Ovary (tissue), 10 donors: ENCODE measurements at places on chromosomes 3 and 15. TPM values are rescaled to one million over a fixed set of nuclear protein-coding genes. Genes with fewer than 3 reads are reported as not detected.

PP2D1 gene
- polyA plus RNA-seq = not detected

OR5H14 gene
- not detected for polyA plus RNA-seq

LOXL1 gene
- polyA plus RNA-seq = 17.0 TPM

TMEM212 gene
- not detected for polyA plus RNA-seq

- DNase-seq = no peak
These were observed 104.6 kb downstream of the IL1RAP start for GRCh38 chr3:190618330-190619030.

GRCh38 chr3:101624857-101625256 lies 50.9 kb downstream of the PCNP start:
- no peak for DNase-seq

DNA sequence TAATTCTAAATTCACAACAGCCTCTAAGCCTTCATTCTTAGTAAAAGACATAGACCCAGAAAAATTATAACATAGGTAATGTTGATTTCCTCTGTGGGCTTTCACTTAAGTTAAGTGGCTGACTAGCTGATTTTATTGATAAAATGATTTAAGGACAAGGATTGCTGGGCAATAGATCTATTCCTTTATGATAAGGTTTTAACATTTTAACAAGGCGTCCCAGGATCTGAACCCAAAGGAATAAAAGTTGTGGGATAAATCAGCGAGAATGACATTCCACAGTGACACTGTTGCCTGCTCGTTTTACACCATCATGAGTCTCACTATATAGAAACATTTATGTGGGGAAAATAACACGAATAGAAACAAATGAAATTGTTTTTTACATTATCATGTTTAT lies 1151.0 kb downstream of the ZPLD1 start:
- DNase-seq = no peak

DNA sequence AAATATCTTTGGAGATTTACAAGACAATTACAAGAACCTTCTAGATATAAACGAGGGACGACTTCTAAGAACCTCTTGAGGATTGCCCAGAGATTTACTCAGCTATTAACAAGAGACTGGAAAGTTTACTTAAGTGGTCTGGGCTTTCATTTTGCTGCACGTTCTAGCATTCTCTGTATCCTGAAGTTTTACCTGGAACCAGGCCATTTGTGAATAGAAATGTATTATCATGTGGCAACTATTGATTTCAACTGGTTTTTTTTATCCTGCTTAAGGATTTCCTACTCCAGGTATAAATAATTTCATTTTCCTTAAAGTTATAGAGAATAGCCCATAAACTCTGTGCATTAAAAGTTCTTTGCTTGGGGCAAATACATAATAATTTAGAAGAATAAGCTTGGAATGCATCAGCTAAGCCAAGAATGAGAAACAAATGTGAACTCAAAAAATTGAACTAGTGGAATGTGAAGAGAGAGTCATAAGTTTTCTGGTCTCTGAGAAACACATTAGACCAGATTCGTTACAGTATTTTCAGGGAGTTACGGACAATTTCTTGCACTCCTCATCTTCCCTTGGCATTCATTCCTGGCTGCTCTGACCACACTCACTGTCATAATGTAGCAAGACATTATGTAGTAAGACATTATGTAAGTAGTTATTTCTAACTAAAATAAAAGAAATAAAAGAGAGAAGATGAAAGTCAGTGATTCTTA lies 1.3 kb downstream of the AQP9 start:
- no peak for DNase-seq

GRCh38 chr3:186259612-186260383 lies 102.2 kb downstream of the DGKG start:
- peak; percentile 73 for DNase-seq

DNA sequence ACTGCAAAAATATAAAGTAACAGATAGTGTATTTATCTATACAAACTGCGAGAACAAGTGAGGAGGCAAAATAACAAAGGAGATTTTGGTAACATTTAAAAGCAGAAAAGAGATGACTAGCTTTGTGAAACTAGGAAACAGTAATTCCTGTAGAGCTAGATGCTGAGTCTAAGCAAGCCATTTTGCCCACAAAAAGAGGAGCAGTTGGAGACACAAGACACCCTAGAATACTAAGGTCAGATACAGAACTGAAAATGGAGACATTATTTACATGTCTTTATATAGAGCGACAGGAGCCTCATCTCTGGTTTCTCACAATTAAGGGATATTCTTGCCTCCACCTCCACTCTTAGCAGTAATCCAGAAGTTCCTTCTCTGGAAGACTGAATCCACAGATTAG lies 732.4 kb upstream of the GBE1 start:
- no peak for DNase-seq

GRCh38 chr15:63385911-63386531 lies 4.4 kb upstream of the CA12 start:
- no peak for DNase-seq

- DNase-seq = no peak
These were observed 72.1 kb upstream of the TNIK start for GRCh38 chr3:171532294-171532693.

DNA sequence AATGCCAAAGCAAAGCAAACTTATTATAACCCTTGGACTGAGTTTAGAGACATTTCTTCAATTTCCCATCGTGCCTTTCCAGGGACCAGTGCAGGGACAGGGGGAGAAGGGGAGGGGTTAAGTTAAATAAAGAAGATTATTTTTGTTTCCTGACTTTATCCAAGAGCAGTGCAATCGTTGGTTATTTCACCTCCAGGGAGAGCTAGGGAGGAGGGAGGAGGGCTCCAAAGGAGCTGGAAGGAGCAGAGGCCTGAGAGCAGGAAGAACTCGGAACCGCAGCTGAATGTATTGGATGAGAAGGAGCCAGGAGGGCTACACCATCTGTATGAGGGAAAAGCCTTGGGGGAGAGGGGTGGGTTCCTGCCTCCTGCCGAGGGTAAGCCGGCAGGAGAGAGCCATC lies 20.7 kb downstream of the HAPLN3 start:
- DNase-seq = no peak

DNA sequence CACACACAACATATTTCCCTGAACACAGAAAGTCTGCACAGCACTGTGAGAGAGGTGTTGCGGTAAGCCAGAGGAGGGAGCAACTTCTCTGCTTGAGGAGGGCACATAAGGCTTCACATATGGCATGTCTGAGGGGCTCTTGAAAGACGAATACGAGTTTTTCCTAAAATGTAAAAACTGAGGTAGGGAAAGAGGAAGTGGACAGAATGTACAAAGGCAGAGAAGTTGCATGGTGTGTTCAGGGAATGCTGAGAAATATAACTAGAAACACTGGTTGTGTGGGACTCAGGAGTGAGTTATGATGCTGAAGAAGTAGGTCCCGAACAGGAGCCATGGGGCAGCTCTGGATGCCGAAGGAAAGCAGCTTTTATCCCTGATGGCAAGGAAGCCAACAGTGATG lies 22.8 kb upstream of the ATP8B4 start:
- no peak for DNase-seq
